ENCODE measurements at places on chromosomes 16 and 17.

GRCh38 chr16:3598236-3598635, 13.2 kb downstream of the SLX4 start:
- no peak for DNase-seq

GRCh38 chr16:46762583-46762982, 14.4 kb upstream of the MYLK3 start:
- no peak for DNase-seq

DNA sequence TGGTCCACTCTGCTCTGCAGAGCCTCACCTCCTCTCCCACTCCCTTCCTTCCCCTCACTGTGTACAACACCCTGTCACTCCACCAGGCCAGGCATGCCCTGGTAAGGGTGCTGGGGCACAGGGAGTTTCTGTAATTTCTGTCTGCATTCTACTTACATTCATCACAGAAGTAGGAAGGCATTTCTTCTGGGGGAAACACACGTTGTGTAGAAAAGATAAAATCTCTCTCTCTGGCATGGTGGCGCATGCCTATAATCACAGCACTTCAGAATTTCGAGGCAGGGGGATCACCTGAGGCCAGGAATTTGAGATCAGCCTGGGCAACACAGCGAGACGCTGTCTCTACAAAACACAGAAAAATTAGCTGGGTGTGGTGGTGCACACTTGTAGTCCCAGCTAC, 27.0 kb downstream of the WNT3 start:
- no peak for DNase-seq

GRCh38 chr17:83183145-83183948, 103.9 kb downstream of the METRNL start:
- DNase-seq = no peak

GRCh38 chr17:36127911-36128310, 24.3 kb downstream of the CCL4 start:
- no peak for DNase-seq

DNA sequence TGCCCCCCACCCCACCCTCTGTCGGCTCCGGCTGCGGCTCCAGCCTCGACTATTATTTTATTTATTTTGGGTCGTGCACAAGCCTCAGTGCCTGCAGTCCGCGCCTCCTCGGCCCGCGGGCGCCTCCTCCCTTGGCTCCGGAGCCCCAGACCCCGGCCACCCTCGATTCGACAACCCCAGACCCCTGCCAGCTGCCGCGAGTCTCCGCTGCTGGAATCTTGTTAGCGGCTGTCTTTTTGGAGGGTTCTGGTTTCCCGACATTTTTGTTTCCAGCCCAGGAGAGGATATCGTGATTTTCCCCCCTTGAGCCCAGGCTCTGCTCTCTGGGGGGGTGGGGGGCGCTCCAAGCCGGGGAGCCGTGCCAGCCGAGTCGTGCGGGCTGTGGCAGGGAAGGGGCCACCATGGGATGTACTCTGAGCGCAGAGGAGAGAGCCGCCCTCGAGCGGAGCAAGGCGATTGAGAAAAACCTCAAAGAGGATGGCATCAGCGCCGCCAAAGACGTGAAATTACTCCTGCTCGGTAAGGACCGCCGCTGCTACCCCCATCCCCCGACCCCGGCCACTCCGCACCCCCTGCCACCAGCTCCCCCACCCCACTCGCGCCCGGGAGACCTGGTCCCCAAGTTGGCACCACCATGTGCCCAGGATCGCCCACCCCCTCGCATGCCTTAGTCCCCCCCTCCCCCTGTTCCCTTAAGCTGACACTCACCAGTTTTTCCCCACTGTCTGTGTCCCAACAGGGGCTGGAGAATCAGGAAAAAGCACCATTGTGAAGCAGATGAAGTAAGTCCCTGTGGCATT, 746 bp downstream of the GNAO1 start:
- peak; percentile 18 for DNase-seq

DNA sequence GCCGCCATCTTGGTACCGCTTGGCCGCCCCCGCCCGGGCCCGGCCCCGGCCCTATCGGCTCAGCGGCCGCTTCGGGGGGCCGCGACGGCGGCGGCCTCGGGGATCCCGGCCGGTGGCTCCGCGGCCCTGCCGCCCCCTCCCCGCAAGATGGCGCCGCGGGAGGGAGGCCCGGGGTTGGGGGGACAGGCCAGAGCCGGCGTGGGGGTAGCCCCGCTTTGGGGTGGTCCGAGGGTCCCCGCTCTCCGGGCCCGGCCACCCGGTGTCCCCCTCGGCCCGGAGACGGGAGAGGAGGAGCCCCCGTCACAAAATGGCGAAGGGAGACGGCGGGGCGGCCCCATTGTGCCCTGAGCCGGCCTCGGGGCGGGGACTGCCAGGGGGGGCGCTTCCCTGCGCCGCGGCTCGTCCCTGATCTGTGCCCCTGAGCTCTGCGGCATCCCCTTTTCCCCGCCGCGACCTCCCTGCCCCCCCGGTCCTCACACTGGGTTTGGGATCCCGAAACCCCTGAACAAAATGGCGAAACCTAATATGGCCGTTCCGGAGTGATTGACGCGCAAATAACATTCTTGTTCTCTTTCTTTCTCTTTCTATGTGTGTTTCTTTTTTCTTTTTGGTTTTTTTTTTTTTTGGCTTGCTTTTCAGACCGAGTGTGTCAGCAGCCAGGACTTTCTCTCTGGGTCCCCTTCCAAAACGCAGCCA, 986 bp downstream of the HAPSTR1 start:
- DNase-seq = peak; percentile 35

DNA sequence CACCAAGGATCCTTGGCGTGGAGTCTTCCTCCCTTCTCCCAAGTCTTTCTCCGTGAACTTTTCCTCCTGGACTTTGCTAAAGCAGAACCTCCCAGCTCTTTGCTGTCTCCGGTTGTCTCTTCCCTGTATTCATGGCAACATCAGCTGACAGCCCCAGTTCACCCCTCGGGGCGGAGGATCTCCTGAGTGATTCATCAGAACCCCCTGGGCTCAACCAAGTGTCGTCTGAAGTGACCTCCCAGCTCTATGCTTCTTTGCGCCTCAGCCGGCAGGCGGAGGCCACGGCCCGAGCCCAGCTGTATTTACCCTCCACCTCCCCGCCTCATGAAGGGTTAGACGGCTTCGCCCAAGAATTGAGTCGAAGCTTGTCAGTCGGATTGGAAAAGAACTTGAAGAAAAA, 943 bp downstream of the CNTROB start:
- peak; percentile 88 for DNase-seq

DNA sequence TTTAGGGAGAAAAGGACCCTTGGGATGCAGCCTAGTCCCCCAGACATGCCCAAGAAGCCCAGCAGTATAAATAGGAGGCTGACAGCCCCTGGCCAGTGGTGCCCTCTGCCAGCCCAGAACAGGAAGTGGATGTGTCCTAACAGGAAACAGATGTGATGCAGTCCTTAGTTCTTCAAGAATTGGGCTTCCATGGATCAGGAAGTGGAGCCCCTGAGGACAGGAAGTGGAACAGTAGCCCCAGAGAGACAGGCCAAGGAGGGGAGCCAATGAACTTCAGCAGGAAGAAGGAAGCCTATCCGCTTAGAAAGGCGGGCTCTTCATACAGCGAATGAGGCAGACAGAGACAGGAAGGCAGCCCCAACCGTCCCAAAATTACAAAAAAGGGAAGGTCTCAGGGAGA, 7.2 kb downstream of the CTF1 start:
- DNase-seq = peak; percentile 61

- DNase-seq = no peak
Measured at GRCh38 chr17:49815761-49816281, 27.3 kb downstream of the KAT7 start.

DNA sequence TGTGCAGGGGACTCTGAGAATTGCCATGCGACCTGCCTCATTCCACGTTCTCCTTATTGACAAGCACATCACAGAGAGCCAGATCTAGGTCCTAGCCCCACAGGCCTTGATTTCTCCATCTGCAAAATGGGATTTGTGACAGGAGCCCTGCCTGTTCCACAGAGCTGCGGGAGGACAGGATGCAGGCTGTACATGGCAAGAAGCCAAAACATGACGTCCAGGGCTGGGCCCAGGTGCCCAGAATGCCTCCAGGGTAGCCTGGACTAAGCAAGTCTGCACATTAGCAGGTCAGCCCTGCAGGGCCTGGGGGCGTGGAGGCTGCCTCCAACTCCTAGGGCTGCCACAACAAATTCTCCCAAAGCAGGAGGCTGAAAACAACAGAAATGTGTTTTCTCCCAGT, 235.7 kb upstream of the SDK2 start:
- DNase-seq = no peak

DNA sequence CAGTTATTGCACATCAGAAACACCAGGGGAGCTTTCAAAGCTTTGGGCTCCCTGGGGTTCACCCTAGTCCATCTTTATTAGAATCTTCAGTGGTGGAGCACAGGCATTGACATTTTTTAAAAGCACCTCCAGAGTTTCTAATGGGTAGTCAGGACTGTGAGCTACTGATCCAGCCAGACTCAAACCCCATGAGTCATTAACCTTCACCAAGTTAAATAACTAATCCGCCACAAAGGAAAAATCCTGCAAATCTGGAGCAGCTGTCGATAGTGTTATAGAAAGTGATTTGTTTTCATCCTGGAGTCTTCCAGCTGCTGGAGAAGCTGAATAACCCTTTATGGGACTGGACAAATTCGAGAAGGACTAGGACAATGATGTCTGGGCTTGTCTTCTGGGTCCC, 93.2 kb upstream of the PIRT start:
- DNase-seq = no peak

DNA sequence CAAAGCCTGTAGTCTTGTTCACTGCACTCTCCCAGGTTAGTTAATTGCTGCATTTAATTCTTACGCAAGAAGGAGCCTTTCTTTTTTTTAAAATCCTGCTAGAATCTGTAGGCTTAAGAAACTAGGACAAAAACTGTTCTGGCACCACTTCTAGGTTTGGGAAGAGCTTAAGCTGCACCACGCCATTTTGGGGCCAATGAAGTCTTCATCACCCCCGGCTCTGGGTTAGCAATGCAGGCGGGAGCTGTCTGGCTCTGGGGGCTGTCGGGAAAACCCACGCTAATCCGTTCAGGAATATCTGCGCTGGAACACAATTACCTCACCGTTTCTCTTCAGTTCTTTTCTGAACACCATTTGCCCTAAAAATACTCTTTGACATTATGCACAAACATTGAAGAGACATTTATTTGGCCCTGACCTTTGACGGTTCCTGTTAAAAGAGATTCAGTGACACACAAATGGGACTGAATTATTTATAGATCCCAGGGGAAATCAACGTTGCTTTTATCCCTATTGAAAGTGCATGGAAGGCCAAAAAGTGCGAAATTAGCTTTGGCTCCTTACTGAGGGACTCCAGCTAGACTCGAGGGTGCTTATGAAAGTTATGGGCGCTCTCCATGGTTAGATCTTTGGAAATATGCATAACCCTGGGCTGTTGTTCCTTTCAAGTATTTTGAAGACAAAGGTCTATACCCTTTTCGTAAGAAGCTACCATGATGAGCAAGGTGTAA, 249.2 kb downstream of the HAPSTR1 start:
- DNase-seq = no peak

DNA sequence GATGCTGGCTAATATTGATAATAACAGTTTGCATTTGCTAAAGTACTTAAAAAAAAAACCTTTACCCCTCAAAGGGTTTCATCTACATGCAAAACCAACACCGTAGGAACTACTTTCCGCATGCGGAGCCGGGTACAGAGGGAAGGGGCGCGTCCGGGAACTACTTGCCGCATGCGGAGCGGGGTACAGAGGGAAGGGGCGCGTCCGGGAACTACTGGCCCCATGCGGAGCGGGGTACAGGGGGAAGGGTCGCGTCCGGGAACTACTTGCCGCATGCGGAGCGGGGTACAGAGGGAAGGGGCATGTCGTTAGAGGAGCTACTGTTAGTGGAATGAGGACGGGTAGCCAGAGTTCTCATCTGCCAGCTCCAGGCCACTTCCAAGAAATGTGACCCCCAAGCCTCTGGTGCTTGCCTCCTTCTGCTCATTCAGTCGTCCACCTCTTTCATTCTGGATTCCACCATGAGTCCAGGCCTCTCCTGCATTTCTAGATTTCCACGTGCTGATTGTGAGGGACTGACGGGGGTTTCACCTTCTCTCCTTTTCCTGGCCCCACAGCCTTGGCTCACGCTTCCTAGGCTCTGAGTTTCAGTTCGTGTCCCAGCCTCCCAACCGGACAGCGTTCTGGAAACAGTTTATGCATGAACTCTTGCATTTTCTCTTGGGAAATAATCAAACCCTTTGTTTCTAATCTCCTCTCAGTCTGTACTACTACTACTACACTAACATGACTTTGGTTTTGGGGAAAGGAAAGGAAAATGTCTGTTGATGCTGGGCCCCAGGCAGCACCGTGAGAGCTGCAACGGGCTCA, 26.9 kb downstream of the MINK1 start:
- no peak for DNase-seq
